ENCODE measurements at places on chromosomes 3 and 15.
A peak's percentile ranks its signal among the peaks of the same experiment; 100 is the strongest.

- no peak for DNase-seq
These were observed 401.8 kb downstream of the SHQ1 start for GRCh38 chr3:72446218-72447058.

DNA sequence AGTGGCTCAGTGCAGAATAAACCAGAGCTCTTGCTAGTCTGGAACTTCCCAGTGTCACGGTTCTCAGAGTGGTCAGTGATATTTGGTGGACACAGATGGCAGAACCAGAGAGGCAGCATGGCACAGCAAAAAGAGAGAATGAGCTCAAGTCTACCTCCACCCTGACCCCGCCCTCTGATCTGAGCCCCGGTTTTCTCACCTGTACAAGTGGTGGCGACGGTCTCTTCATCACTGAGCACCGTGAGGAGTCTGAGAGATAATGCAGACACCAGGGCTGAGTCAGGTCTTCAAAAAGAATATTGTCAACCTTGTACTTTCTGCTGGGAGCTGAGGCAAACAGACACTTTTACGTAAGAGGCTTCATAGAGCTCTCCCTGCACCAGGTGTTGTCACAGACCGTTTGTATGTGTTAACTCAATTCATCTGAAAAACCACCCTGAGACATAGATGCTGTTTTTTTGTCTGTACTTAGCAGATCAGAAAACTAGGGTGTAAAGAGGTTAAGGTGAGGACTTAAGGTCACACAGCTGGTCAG, 13.2 kb downstream of the FGD5 start:
- DNase-seq = no peak

DNA sequence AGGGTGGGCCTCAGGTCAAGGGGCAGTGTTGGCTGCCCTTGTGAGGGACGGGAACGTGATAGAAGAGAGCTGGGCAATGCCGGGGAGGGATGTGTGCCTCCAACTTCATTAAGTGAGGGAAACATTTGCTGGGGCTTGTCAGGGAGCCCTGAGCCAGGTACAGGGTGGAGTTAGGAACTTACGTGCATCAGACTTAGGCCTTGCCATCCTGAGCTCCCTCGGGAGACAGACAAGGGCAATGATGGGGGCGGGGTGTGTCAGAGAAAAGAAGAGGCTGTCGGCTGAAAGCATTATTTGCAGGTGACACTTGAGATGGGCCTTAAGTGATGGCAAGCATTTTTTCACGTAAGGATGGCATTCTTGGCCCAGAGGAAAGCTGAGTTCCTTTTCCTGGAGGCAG, 1.6 kb downstream of the FAM131A start:
- no peak for DNase-seq

DNA sequence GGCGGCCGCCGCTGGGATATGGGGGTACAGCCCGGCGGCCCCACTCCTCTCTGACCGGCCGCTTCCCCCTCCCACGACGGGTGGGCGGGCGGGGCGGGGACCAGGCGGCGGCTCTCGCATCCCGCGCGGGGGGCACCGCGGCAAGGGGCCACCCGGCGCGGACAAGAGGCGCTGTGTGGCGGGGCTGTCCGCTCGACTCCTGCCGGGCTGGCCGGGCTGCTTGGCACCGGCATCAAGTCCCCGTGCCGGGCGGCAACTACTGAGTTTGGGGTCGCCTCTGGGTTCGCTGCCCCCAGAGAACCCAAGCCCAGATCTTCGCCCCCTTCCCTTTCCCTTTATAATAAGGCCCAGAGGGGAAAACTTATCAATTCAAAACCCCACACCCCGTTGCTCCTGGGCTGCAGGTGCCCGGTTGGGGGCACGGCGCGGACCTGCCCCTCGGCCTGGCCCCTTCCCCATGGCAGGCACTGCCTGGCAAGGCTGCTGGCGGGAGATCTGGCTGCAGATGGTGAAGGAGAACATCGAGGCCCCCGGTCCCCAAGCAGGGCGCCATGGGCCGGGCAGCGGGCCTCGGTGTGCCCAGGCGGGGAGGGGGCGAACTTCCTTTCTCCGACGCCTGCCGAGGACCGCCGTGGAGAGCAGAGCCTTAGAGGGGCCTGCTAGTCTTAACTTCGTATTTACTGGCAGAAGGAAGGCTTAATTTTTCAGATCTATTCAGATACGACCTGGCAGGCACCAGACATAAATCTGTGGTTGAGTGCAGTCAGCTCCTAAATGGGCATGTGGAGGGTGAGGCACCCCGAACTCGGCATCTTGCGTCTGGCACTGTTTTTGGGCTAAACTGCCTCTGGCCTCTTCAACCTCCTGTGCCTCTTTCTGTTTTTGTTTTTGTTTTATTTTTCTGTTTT, 911 bp downstream of the APBA2 start:
- DNase-seq = no peak

GRCh38 chr15:40087991-40088928, 20.4 kb downstream of the BMF start:
- DNase-seq = no peak

GRCh38 chr3:179166561-179167201, 18.5 kb downstream of the PIK3CA start:
- DNase-seq = no peak

DNA sequence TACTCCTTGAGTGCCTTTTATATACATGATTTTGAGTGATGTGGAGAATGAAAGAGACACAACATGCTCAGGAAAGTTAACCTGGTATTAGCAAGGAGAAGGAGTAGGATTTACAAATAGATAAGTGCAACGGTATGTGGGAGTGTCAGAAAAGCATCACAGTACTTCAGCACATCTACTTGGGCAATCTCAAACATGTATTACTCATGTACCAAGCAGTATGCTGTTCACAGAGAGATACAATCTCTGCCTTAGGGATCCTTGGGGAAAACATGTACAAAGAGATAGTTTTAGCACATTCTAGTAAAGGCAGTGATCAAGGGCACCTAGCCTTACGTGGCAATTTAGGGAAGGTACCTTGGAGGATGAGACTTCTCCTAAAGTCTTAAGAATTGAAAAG, 146.5 kb downstream of the FILIP1L start:
- DNase-seq = no peak

DNA sequence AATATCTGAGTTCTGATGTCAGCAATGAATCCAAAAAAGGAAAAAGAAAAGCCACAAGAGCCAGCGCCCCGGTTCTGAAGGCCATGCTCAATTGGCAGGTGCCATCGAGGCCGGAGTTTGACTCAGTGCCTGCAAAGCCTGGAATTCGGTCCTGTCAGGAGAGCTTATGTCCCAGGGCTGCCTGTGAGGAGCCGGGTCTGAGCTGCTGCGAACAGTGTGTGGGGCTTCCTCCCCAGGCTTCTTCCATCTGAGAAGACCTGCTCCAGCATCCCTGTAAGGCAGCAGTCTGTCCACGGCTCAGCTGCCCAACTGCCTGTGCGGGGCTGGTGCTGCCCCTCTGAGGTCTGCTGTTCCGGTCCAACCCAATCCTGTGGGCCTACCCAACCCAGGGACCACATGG, 46.1 kb downstream of the ROPN1B start:
- DNase-seq = no peak

DNA sequence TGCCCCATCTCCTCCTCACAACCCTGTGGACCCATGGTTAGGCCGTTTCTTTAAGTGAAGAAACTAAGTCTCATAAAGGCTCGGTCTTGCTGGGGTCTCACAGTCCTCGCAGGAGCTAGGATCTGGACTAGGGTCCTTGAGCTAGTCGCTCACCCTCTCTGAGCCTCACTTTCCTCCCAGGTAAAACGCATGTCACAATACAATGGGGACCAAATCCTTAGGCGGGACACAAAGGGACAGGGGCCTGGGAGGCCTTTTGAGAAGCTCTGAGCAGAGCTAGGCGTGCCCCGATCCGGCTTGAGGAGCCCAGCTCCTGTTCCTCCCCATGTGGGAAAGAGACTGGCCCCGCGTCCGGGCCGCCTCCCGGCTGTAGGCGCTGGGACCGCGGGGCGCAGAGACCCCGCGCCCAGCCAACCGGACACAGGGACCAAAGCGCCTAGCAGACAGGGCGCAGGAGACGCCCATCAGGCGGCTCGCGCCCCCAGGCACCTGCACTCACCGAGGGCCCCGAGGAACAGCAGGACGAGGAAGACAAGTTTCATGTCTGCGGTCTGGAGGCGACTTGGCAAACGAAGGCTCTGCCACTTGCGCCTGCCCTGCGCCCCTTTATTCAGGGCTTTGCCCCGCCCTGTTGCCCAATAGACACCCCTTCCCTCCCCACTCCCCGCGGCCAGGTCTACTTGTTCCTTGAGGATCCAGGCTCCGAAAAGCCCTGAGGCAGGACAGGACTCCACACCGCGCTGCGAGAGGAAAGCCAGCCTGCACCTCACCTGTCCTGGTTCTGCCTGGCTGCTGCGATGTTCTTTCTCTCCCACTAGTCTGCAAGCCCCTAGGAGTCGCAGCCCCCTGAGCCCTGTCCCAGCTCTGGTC, at the start of gene LTF:
TSS of gene LTF (minus strand) at position 580 of the 870 bp plus-strand sequence. CDS start at position 542, 38 bp downstream.
- no peak for DNase-seq

- no peak for DNase-seq
These were observed 33.6 kb downstream of the SQOR start for GRCh38 chr15:45668386-45668785.

DNA sequence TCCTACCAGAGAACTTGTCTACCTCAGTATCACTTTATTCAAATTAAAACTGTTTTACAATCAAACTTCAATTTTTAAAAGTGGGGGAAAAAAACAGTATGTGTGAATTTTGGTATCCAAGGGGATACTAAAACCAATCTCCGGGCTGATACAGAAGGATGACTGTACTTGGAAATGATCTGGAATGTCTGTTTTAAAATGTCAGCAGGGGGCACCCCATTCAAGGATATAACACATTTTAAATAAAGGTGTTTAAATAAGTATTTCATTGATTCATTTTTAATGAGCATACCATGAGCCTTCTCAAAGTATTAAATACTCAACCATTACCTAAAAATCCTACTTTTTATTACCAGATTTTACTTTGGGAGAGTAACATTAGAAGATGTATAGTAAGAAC, 67.9 kb downstream of the ULK4 start:
- peak; percentile 52 for DNase-seq

GRCh38 chr15:50906954-50907600, 1.4 kb upstream of the AP4E1 start:
- peak; percentile 43 for DNase-seq

DNA sequence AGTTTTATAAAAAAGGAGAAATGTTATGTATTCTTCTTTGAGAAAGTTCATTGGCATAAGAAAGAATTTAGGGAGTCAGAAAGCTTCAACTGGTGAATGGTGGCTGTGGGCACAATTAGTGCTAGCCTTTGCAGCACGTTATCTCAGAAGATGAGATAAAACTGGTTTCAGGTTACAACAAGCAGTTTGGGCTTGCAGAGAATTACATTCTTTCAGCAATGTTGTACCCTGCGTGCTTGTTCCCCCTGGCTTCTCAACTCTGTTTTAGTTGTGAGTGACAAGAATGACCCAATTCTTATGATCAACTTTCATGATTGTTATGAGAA, 31.6 kb upstream of the ACP3 start:
- no peak for DNase-seq

DNA sequence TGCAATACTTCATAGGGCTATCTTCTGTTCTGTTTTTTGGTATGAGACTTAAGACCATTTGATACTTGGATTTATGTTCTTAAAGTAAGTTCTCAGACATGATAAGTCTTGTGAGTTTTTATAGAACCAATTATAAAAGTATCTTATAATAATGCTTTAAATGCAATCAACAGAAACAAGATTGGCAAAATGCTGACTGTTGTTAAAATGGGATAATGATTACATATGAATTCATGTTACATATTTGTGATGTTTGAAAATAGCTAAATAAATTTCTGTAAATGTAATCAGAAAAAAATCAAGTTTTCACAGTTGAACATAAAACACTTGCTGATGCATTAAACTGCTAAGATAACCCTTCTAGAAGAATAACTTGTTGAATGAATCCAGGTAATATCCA, 148.3 kb downstream of the PLCH1 start:
- DNase-seq = no peak

DNA sequence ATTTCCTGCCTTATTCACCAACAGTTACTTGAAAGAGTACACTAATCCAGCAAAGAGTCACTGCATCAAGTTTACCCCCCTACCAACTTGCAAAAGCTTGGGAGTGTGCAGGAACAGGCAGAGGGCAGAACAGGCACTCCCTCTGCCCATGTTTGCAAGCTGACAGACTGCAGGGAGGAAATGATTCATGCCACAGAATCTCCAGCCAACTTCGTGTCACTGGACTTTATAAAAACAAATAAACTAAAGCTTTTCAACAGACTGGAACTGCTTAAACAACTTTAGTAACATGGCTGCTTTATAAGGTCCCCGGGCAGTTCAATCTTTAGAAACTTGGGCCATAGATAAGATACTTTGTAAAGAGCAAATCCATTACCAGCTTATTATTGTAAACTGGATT, 129.5 kb downstream of the THRB start:
- no peak for DNase-seq

GRCh38 chr3:62084558-62084957, 288.8 kb downstream of the FEZF2 start:
- no peak for DNase-seq

- no peak for DNase-seq
These were observed 18.4 kb downstream of the PLA1A start for GRCh38 chr3:119616056-119616455.

DNA sequence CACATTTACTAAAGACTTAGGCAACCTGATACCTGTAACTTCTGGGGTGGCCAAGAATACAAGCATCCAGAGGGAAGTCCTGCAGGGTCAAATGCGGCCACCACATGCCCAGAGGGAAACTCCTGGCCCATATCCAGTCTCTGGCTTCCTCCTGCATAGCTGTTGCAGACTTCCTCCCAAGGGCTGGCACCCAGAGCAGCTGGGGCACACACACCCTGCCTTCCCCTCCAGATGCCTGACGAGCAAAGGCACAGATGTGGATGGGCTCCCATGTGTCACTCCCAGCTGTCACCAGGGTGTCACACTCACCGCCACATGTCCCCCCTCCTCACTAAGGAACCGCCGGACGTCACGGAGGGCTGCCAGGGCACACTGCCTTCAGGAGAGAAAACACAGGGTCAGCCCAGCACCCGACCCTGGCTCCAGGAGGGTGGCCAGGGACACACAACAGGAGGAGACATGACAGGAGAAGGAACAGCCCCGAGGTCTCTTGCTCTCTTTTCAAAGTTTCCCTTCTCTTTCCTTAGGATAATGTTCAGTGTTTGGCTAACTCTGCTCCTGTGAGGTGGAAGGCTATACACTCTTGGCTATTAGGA, 13.2 kb downstream of the PFKFB4 start:
- DNase-seq = no peak
